ENCODE measurements at places on chromosomes 1 and 21.

DNA sequence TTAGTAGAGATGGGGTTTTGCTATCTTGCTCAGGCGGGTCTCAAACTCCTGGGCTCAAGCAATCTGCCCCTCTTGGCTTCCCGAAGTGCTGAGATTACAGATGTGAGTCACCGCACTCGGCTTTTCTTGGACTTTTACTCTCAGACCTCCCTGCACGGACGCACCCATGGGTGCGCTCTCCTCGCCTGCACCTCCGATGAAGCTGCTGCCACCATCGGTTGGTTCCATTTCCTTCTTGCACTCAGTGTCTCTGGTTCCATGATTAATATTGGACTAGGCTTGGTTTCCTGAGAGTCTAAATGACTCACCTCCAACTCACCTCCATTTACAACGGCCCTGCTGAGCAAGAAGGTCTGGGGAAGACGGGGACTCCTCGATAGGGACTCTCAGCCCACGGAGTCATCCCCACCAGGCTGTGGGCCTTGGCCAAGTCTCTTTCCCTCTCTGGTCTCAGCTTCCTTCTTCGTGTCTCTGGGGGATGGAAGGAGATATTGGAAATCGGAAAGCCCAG lies 6.7 kb upstream of the TNFRSF8 start:
- no peak for DNase-seq

- DNase-seq, result no peak
Measured at GRCh38 chr1:78263459-78263858, 217.7 kb downstream of the GIPC2 start.

DNA sequence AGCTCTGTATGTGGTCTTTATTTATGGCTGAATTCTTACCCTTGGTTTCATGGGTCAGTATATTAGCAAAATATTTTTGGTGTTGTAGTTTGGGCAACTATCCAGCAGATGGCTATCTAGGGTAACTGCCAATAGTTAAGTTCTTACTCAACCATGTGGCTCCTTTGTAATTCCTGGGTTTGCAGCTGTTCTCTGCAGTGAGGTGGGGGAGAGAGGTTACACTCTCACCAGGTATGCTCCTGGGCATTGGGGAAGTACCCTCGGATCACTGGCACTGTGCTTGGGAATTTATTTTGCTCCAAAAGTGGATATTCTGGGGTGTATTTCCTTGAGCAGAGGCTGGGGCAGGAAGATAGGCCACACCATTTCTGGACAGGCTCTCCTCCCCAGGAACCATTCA lies 436.7 kb upstream of the TMPRSS15 start:
- DNase-seq, result no peak

- DNase-seq, result no peak
Measured at GRCh38 chr1:193408782-193409293, 222.4 kb upstream of the B3GALT2 start.

GRCh38 chr1:88502886-88503285 lies 181.2 kb upstream of the PKN2 start:
- no peak for DNase-seq

DNA sequence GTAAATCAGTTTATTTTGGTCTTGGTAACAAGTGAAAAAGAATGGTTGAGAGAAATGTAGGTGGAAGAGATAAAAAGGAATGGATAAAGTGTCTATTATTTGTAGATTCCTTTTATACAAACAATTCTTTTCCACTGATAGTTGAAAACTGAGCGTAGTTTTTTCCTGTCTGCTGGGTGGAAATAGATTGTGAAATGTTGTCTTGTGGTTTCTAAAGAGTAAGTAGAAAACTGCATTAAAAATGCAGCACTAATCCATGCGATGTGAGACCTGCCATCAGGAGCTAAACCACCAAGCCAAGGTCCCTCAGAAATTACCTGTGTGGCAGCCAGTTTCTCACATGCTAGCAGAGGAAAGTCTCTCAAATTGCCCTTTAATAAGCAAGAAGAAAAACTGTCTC lies 103.2 kb upstream of the SLC44A3 start:
- no peak for DNase-seq

DNA sequence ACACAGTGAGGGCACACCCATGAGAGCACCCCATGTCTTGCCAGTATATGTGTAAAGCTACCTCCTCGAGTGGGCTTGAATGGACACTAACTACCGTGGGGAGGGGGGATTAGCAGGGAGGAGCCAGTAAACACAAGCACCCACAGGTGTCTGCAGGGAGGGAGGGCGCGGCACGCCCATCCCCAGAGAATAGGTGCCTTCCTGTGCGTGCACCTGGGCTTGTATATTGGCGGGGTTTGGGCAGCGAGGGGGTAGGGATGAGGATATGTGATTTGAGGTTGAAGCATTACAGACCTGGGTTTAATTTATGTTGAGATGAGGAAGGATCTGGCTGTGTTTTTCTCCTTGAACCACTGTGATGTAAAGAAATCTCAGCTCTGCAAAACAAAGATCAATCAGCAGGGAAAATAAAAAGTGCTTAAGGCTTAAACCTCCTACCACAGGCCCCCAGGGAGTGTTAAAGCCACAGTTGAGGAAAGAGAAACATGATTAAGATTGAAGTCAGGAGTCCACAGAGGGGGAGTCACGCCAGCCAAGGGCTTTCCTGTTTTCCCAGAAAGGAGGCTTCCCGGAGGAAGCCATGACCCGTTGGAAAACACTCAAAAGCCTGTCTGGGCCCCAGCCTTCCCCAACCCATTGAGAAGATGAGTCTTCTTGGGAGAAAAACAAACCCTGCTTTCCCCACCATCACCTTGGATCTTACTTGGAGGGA lies 80.0 kb downstream of the CAMK2N1 start:
- DNase-seq, result no peak

- no peak for DNase-seq
Measured at GRCh38 chr1:214550857-214551435, 456 bp downstream of the PTPN14 start.

- no peak for DNase-seq
Measured at GRCh38 chr1:160625725-160626498, 20.9 kb downstream of the SLAMF1 start.

- no peak for DNase-seq
Measured at GRCh38 chr1:22849770-22850169, 122.9 kb downstream of the LACTBL1 start.

- no peak for DNase-seq
Measured at GRCh38 chr1:193448682-193449461, 262.5 kb upstream of the B3GALT2 start.

DNA sequence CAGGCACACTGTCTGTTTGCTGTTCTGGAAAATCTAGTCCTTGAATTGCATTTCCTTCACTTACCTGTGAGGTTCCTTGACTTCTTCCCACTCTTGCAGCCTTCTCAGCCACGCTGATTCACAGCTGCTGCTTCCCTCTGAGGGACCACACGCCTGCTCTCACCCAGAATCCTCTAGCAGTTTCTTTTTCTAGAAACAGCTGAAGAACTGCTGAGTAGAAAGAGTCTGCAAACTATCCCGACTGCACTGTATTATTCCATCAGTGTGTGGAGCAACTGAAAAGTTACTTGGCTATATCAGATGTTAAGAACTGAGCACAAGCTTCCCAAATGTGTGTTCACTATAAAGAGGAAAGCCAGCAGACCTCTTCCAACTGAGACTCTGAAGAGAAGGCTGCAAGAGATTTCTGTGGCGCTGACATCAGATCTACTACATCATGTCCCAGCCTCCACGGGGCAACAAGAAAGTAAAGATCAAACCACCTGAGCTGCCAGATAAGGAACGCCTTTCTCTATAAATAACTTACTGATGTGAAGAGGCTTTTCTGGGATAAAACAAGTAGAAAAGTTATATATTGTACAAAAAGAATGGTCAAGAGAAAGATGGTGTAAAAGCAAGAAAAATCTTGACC lies 226.6 kb downstream of the RERE start:
- no peak for DNase-seq

- peak; percentile 55 for DNase-seq
Measured at GRCh38 chr1:109931189-109931731, 20.6 kb downstream of the CSF1 start.

Data from substantia nigra (tissue), 51 donors.